ENCODE measurements at places on chromosomes 4 and X.

GRCh38 chr4:141429933-141430332 is 206.4 kb upstream of the IL15 start:
- H3K4me1 ChIP-seq: no peaks in the 10 kb centered on the region
- DNase-seq: no peak
- H3K27ac ChIP-seq: no peak overlapping the region
- no peaks in the 10 kb centered on the region for H3K27me3 ChIP-seq
- H3K36me3 ChIP-seq: no peaks in the 10 kb centered on the region

DNA sequence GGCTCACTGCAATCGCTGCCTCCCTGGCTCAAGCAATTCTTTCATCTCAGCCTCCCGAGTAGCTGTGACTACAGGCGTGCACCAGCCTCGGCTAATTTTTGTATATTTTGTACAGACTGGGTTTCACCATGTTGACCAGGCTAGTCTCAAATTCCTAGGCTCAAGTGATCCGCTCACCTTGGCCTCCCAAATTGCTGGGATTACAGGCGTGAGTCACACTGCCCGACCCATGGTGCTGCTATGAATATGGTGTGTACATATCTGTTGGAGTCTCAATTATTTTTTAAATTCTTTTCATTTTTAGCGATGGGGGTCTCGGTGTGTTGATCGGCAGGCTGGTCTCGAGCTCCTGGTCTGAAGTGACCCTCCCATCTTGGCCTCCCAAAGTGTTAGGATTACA is 78.0 kb upstream of the PRKX start:
- H3K27me3 ChIP-seq: no peaks in the 10 kb centered on the region
- DNase-seq: no peak
- H3K36me3 ChIP-seq: no peaks in the 10 kb centered on the region

- DNase-seq: no peak
- H3K36me3 ChIP-seq: no peaks in the 10 kb centered on the region
- H3K27ac ChIP-seq: no peak overlapping the region
Measured at GRCh38 chr4:46844325-46844917, 64.6 kb downstream of the COX7B2 start.

- no peaks in the 10 kb centered on the region for H3K36me3 ChIP-seq
- H3K4me1 ChIP-seq: no peaks in the 10 kb centered on the region
- no peak for DNase-seq
- no peak overlapping the region for H3K27ac ChIP-seq
Measured at GRCh38 chr4:140234697-140235060, 80.7 kb upstream of the MAML3 start.

- DNase-seq: no peak
- no peaks in the 10 kb centered on the region for H3K27me3 ChIP-seq
- H3K4me1 ChIP-seq: peaks cover 21% of the 10 kb centered on the region
- no peak overlapping the region for H3K4me3 ChIP-seq
Measured at GRCh38 chr4:87067124-87067885, 132.5 kb downstream of the AFF1 start.

GRCh38 chr4:156977435-156978160 is 6.0 kb upstream of the PDGFC start:
- no peak overlapping the region for H3K4me3 ChIP-seq
- no peaks in the 10 kb centered on the region for H3K4me1 ChIP-seq
- DNase-seq: no peak

DNA sequence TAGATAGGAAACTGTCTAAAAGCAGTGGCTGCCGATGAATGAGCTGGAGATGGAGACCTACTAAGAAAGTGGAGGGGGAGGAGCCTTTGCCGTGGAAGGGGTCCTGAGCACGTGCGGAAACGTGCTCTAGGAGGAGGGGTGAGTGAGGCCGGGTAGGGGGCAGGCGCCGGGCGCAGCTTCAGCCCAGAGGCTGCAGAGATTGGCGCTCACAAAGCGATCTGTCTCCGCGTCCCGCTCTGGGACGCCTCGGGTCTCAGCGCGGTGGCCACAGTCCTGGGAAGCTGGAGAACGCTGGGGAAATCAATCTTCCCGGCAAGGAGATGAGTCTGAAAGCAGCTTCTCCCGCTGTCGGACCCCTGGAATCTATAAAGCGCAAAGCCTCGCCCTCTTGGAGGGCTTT is 444 bp upstream of the ARHGAP6 start:
- DNase-seq: no peak
- H3K4me3 ChIP-seq: no peak overlapping the region
- no peak overlapping the region for H3K27ac ChIP-seq
- H3K36me3 ChIP-seq: no peaks in the 10 kb centered on the region

DNA sequence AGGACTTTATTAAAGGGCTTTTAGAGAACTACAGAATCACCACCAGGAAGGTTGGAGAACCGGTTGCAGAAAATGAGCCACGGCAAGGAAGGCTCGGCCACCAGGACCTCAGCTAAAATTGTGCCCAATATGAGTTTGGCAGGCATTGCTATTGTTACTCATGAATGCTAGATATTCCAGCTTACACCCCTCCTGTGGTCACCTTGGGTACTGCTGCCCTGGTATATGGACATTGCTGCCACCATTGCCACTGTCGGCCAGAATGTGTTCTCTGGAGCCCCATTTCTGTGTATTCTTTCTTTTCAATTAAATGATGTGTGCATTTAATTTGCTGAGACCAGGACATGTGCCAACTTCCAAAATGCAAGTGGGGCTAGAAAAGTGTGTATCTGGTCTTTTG is 626.7 kb upstream of the BOD1L1 start:
- no peaks in the 10 kb centered on the region for H3K27me3 ChIP-seq
- H3K27ac ChIP-seq: no peak overlapping the region
- H3K4me1 ChIP-seq: no peaks in the 10 kb centered on the region

DNA sequence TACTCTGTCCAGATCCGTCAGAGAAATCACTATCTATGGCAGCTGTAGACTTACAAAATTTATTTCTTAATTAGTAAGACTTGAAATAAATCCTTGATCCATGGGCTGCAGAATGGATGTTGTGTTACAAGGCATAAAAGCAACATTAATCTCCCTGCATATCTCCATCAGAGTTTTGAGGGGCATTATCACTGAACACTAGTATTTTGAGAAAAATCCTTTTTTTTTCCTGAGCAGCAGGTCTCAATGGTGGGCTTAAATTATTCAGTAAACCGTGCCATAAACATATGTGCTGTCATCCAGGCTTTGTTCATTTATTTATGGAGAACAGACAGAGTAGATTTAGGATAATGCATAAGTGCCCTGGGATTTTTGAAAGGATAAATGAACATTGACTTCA is 457.9 kb upstream of the CTSO start:
- no peaks in the 10 kb centered on the region for H3K36me3 ChIP-seq
- H3K27ac ChIP-seq: no peak overlapping the region
- H3K4me1 ChIP-seq: no peaks in the 10 kb centered on the region
- no peak for DNase-seq
- H3K27me3 ChIP-seq: no peaks in the 10 kb centered on the region

GRCh38 chrX:11137543-11138139 is 26.5 kb downstream of the HCCS start:
- H3K27me3 ChIP-seq: peaks cover 23% of the 10 kb centered on the region
- no peak overlapping the region for H3K27ac ChIP-seq
- no peaks in the 10 kb centered on the region for H3K4me1 ChIP-seq
- H3K4me3 ChIP-seq: no peak overlapping the region

DNA sequence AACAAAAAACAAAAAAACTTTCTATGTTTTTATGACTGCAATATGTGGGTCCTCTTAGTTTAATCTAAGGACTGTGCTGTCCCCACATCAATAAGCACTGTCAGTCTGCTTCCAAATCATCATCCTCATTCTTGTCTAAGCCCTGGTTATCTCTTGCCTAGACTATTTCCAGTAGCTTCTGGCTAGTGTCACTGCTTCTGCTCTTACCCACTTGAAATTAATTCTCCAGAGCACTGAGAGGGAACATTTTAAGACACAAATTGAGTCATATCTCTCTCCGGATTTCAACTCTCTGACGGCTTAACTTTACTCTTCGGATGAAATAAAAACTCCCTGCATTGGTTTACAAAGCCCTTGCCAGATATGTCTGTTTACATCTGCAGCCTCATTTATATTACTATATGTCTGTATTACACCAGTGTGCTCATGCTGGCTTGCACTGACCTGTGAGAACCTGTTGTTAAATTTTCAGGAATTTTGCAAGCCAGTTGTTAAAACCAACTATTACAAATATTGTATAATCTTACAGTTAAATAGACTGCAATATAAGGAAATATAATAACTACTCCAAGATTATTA is 345.9 kb downstream of the ADGRL3 start:
- DNase-seq: no peak
- H3K27me3 ChIP-seq: no peaks in the 10 kb centered on the region
- H3K27ac ChIP-seq: no peak overlapping the region
- no peaks in the 10 kb centered on the region for H3K4me1 ChIP-seq

GRCh38 chr4:28868841-28869240 is 1851.3 kb upstream of the PCDH7 start:
- no peaks in the 10 kb centered on the region for H3K4me1 ChIP-seq
- H3K27me3 ChIP-seq: no peaks in the 10 kb centered on the region
- H3K27ac ChIP-seq: no peak overlapping the region
- no peaks in the 10 kb centered on the region for H3K36me3 ChIP-seq
- no peak for DNase-seq

GRCh38 chr4:155473420-155474095 is 96.8 kb upstream of the MAP9 start:
- H3K27me3 ChIP-seq: no peaks in the 10 kb centered on the region
- DNase-seq: no peak
- H3K4me1 ChIP-seq: no peaks in the 10 kb centered on the region
- H3K4me3 ChIP-seq: no peak overlapping the region
- no peaks in the 10 kb centered on the region for H3K36me3 ChIP-seq

GRCh38 chrX:133999031-133999705 is 13.8 kb upstream of the GPC3 start:
- DNase-seq: no peak
- no peaks in the 10 kb centered on the region for H3K36me3 ChIP-seq
- no peaks in the 10 kb centered on the region for H3K27me3 ChIP-seq
- H3K4me3 ChIP-seq: no peak overlapping the region

GRCh38 chr4:164955107-164955805 is 22.2 kb downstream of the TRIM61 start:
- no peak overlapping the region for H3K27ac ChIP-seq
- H3K4me1 ChIP-seq: no peaks in the 10 kb centered on the region
- no peaks in the 10 kb centered on the region for H3K36me3 ChIP-seq
- DNase-seq: no peak
- H3K4me3 ChIP-seq: no peak overlapping the region

GRCh38 chr4:8010618-8011017 is 71.0 kb upstream of the AFAP1 start:
- no peak overlapping the region for H3K27ac ChIP-seq
- peaks cover 5% of the 10 kb centered on the region for H3K4me1 ChIP-seq
- H3K4me3 ChIP-seq: no peak overlapping the region
- DNase-seq: peak; percentile 51
- no peaks in the 10 kb centered on the region for H3K36me3 ChIP-seq

DNA sequence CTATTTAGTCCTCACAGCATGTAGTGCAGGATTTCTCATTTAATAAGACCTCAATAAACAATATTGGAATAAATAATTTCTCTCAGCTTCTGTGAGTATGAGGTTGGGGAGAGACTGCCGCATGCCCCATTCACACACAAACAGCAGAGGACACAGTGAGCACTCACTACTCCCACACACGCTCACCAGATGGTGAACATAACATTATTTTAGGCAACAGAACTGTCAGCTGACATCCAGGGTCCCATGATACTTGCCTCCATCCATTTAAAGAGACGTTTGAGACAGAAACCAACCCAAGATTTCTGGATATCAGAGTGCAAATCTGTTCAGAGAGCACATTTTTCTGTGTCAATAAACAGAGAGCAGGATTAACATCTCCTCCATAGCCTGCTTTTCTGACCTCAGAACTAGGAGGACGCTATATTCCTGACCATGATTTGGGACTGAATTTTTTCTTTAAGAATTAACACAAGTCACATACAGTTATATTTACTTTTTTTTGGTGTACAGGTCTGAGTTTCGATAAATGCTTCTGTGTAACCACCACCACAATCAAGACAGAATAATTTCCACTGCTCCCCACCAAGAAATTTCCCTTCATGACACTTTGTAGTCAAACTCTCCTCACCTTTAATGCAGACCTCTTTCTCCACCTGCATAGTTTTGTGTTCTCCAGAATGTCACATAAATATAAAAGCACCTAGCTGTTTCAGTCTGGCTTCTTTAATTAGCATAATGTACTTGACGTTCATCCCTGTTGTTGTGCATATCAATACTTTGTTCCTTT is 16.7 kb downstream of the GPRIN3 start:
- no peaks in the 10 kb centered on the region for H3K36me3 ChIP-seq
- H3K27ac ChIP-seq: no peak overlapping the region
- no peaks in the 10 kb centered on the region for H3K27me3 ChIP-seq
- no peak overlapping the region for H3K4me3 ChIP-seq
- DNase-seq: no peak
- peaks cover 28% of the 10 kb centered on the region for H3K4me1 ChIP-seq

GRCh38 chr4:181569553-181569952 is 673.6 kb upstream of the TENM3 start:
- no peaks in the 10 kb centered on the region for H3K27me3 ChIP-seq
- no peaks in the 10 kb centered on the region for H3K4me1 ChIP-seq
- no peak overlapping the region for H3K27ac ChIP-seq
- H3K4me3 ChIP-seq: no peak overlapping the region
- no peak for DNase-seq

DNA sequence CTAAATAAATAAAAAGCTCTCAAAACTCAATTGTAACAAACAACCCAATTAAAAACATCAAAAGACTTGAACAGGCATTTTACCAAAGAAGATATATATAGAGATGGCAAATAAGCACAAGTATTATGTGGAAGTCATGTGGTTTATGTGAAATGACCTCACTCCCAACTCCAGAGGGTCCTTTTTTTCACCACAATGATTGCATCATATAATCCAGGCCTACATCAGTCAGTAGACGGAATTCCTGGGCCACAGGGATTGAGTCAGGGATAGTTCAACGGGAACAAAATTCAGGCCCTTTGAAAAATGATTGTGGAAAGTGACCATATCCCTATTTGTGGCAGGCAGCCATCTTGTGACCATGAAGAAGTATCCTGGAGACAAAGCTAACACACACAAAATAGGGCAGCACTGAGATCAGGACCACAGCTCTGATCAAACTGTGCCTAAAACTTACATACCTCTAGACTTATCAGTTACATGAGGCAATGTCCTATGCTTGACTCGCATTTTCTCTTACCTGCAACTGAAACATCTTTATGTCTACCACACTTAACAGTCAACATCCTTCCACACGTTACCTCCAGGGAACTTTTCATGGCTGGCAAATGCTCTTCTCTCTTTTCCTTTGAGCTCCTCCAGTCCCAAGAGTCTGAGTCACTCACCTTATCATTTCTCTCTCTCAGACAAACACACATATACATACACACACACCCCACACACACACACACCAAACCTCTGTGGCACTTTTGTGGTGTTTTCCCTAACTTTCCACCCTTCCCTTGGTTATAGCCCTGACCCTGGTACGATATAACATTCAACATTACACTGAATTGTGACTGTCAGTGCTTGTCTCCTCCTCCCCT is 113.5 kb downstream of the PHF8 start:
- H3K27me3 ChIP-seq: no peaks in the 10 kb centered on the region
- no peak overlapping the region for H3K27ac ChIP-seq
- H3K4me1 ChIP-seq: no peaks in the 10 kb centered on the region
- DNase-seq: no peak
- H3K36me3 ChIP-seq: no peaks in the 10 kb centered on the region
- no peak overlapping the region for H3K4me3 ChIP-seq
